ENCODE measurements at places on chromosomes 2 and 18.

GRCh38 chr18:3175195-3175758 lies 44.5 kb downstream of the MYOM1 start:
- DNase-seq = no peak

DNA sequence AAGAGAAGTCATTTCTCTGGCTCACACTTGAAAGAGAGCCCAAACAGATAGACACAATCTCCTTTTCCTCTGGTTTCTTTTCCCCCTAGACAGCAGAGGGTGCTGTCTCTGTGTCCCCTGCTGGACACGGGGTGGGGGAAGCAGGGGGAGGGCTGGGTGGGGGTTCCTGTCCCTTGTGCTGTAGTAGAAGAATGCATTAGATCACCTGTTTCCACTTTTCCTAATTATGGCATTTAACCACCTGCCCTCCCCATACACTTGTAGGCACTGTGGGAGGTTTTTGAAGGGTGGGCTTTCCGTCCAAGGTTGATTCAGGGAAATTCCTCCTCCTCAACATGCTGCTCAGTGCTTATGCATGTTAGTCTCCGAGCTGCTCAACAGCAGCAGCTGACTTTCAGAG lies 206.2 kb upstream of the EPAS1 start:
- DNase-seq = no peak

DNA sequence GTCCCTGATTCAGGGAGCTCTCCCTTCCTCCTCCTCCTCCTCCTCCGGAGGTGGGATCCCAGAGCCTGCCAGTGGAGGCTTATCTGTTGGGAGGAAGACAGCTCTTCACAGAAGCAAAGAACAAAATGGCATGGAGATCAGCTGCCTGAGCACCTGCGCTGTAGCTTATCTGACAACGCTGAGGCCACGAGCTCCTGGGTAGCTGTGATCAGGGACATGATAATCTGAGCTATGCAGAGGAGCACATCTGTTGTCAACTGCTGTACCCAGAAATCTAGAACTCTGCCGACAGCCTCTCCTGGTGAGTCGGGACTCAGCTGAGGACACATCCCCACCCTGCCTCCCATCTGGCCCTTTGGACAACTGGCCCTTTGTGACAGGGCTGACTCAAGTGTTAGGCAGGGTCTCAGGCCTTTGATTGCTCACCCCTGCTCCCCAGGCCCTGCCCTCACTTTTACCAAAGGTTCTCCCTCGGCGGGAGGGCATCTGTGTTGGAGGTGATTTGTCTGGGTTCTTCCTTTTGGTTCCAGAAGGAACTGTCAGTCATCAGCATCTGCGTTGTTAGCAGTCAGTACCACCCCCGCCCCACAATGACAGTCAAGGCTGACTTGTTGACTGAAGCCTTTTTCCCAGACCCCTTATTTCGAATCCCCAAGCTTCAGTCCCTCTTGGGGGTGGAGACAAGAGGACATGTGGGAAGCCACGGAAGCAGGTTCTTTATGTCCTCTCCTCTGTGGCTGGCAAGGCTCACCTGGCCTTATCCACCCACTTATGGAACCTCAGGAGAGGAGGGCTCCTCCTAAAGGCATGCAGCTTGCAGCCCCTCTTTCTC lies 5.9 kb upstream of the CNNM3 start:
- no peak for DNase-seq

GRCh38 chr2:8615576-8616281 lies 66.1 kb upstream of the ID2 start:
- DNase-seq = no peak

- no peak for DNase-seq
Observed at GRCh38 chr2:241151934-241152660, 1.8 kb downstream of the PPP1R7 start.

DNA sequence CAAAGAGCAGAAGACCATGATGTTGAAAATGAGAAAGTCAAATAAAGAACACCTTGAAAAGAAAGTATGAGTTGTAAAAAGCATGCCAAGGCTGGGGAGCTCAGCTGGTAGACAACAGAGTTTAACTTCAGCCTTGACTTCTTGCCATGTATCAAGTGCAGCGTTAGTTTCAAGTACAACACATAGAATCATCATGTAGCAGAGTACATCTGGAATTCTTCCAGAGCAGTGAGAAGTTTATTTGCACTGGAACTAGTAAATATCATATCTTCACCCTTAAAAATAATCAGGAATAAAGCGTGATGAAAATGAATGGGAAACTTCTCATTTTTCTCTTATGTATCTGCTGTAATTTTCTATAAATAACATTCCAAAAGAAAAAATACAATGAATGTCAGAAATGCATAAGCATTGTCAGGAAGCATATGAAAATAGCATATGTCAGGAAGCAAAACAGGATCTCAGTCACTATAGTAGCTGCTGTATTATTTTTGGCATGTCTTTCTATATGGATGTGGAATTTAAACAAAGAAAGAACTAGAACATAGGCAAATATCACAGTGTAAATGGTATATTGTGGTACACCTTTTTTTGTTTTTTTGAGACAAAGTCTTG lies 10.1 kb upstream of the SULT1C4 start:
- DNase-seq = no peak

DNA sequence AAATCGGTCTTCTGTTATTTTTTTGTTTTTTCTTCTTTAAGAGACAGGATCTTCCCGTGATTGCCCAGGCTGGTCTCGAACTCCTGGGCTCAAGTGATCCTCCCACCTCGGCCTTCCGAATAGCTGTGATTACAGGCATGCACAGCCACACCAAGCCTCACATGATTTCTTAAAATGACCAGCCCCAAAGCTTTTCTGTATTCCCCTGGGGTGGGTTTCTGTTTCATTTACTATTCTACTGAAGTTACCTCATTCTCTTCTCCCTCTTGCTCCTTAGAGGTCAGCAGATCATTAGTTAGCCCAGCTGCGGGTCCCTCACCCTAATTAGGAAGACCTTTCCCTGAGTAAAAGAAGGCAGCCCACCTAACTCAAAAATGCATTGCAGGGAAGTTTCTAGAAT lies 27.6 kb downstream of the SLC1A4 start:
- DNase-seq = no peak

- no peak for DNase-seq
Observed at GRCh38 chr18:37380546-37381110, 185.0 kb downstream of the CELF4 start.

DNA sequence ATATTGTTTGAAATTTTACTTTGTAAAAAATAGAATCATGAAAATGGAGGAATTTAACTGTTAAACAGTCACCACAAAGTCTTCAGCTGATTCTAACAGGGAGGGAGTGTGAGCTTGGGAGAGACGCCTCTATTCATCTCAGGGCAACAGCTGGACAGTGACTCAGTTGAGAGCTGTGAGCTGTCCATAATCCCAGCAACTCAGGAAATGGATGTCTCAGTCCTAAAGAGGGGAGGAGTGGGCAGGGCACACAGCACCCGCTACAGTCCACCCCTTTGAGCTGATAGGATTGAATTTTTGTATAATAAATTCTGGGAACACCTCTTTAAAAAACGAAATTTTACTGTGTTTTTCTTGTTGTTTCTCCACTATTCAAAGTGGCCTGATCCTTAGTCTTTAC lies 255.1 kb upstream of the THUMPD2 start:
- no peak for DNase-seq

GRCh38 chr18:79258447-79258846 lies 137.3 kb upstream of the NFATC1 start:
- DNase-seq = no peak

GRCh38 chr2:158817588-158817987 lies 22.5 kb downstream of the DAPL1 start:
- no peak for DNase-seq

DNA sequence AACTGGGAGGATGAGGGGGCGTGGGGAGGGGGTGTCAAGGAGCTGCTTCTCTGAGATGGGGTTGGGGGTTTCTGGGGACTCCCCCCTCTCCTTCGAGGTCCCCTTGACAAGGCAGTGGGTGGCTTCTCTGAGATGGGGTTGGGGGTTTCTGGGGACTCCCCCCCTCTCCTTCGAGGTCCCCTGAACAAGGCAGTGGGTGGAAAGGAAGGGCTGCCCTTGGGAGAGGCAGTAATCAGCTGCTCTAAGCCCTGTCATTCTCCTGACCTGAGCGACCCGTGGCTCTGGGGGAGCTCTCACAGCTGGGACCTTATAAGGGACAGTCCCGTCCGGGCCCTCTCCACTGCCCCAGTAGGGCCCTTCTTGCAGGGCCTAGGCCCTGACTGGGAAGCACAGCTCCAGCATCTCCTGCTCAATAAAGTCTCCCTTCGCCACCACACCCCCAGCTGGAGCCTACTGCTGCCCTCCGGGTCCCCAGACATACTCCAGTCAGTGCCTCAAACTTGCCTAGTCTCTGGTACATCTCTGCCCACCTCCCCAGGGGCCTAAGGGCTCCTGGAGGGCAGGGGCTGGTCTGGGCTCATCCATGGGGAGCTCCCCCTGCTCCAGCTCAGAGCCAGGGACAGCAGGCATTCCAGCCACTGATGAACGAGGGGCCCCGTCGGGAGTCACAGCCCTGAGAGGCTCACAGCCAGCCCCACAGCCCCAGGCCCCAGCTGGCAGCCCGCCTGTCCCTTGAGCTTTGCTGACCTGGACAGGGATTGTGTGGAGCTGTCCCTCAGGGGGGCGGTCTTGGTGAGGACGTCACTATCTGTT lies 2.8 kb downstream of the GAREM2 start:
- DNase-seq = no peak

- no peak for DNase-seq
Observed at GRCh38 chr2:230412371-230412711, 3.7 kb upstream of the SP100 start.

- DNase-seq = no peak
Observed at GRCh38 chr2:56898986-56899385, 715.2 kb downstream of the CCDC85A start.

DNA sequence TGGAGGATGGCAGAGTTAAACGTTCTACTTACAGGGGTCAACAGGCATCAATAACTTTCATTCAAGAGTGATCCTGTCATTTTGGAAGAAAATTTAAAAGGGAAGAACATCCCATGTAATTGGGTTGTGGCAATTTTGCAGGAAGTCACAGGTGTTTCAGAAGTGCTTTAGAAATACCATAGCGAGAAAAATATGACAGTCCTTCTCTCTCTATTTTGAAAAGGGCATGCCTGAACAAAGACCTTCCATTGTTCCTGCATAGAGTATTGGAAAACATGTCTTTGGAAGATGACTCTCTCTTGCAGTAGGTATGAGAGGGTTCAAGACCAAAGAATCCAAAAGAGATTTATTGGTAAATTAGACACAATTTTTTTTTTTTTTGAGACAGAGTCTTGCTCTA lies 81.8 kb upstream of the SERTAD2 start:
- DNase-seq = no peak

DNA sequence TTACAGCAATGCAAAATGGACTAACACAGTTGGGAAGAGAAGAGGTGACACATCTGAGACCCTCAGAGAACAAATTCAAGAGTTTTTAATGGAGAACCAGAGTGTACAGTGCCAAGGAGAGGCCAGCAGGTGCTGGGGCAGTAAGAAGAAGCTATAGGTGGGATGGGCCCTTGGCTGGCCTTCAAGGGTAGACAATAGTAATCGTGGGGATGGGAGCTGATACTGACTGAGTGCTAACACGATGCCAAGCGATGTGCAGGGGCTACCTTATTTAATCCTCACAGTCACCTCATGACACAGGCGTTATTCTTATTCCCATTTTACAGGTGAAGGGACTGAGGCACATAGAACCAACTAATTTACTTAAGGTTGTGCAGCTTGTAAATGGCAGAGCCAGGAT lies 131.9 kb upstream of the ID2 start:
- DNase-seq = no peak

GRCh38 chr2:196136151-196136550 lies 35.2 kb downstream of the STK17B start:
- DNase-seq = no peak

DNA sequence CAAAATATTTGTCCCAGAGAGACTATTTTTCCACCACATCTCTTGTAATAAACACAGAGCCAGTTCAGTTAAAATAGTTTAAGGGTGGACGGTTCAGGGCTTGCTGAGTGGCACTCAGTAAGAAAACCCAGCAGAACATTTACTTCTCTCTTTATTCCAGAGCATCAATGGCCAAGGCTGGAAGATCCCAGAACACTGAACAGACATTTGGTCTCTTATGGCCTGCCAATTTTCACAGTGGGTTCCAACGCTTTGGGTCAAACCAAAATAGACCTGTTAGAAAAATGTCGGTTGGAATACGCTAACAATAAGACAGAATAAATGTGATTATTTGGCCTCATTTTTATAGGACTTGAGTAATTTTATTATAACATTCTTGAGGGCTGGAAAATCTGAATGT lies 580.3 kb upstream of the TMEFF2 start:
- DNase-seq = no peak

DNA sequence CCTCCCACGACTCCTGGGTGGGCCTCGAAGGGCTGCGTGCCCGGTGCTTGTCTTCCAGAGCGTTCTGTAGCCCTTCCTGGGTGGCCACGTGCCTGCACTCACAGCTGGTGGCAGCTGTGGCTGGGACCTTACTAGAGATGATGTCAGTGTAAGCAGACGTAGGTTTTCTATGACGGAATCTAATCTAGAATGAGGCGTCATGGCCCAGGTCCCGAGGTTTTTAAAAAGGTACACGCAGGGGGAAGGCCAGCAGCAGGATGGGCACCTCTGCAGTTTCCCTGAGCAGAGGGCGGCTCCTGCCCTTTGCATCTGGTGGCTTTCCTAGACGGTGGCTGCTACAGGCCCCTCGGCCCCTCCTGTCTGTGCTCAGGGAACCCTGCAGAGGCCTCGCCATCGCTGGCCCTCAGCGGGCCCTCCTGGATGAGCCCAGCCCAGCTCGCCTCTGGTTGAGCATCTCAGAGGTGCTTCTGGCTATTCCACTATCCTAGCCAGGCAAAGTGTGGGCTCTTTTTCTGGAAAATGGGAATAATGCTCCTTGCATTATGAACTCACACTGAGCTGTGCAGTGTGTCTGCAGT lies 49.6 kb upstream of the PXDN start:
- DNase-seq = peak; percentile 78

- peak; percentile 30 for DNase-seq
Observed at GRCh38 chr18:59057969-59058368, 81.7 kb upstream of the SEC11C start.

GRCh38 chr18:40980171-40980570 lies 974.9 kb upstream of the PIK3C3 start:
- no peak for DNase-seq

DNA sequence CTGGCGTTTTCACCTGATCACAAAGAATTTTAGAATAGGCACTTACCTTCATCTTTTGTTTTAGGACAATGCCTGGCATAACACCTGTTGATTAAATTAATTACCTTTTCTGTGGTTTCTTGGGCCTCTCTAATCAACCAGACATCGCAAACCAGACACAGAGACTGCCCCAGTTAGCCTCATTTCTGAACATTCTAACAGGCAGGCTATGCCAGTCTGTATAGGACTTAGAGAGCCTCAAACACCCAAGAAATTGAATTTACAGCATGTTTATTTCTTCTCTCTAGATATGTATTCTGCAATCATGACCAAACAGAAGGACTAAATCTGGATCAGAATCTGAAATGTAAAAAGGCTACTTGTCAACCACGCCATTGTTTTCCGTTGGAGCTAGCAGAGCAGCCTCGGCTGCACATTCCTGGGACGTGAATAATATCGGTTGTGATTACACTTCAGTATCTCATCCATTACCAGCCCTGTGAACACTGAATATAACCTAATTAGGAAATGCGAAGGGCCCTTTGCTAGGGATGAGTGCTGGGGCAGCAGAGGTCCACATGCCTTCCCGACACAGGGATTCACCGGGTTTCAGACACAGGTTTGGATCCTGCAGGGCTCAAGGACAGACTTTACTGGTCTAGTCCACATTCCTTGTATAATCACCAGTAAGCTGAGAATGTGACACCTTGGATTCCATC lies 17.5 kb upstream of the CDC42EP3 start:
- peak; percentile 78 for DNase-seq

- no peak for DNase-seq
Observed at GRCh38 chr18:2963048-2963447, 49.9 kb downstream of the LPIN2 start.

GRCh38 chr2:16226943-16227664 lies 286.8 kb downstream of the MYCN start:
- DNase-seq = no peak
